ENCODE measurements at places on chromosomes 6 and 20. TPM values are rescaled to one million over a fixed set of nuclear protein-coding genes. Genes with fewer than 3 reads are reported as not detected.

The CRIP3 gene
- total RNA-seq: 2.0 TPM

DNA sequence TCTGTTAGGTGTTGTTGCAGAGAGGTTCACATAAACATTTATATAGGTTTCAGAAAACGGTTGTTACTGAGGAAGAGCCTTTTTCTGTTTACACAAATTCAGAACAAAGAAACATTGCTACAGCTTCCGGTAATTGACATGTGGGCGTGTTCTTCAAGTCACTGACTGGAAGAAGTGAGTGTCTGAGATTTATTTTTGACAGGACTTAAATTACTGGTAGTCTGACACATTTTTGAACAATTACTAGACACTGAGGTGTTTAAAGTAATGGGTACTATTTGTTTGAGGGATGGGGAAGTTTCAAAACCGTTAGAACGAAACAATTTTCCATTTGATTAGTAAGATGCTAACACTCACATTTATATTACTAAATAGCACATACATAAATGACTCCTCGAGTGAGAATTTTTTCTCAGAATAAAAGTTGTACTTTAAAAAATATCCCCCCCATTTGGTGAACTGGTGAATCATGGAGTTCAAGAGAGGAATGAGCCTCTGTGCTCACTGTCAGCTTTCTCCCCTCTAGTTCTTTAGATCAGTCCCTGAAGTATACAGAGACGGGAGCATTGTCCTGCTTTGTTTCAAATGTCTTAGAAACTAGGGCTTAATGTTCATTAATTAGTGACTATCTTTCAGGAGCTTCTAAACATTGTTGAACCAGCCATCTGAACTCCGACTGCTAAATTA lies 98.7 kb downstream of the TSHZ2 start:
- H3K4me3 ChIP-seq: no peak overlapping the region
- H3K27me3 ChIP-seq: no peaks in the 10 kb centered on the region
- peak overlapping the region; percentile 82 for H3K27ac ChIP-seq
- H3K4me1 ChIP-seq: peaks cover 23% of the 10 kb centered on the region
- DNase-seq: no peak
- H3K36me3 ChIP-seq: peaks cover 3% of the 10 kb centered on the region

The MLN gene
- not detected for total RNA-seq

DNA sequence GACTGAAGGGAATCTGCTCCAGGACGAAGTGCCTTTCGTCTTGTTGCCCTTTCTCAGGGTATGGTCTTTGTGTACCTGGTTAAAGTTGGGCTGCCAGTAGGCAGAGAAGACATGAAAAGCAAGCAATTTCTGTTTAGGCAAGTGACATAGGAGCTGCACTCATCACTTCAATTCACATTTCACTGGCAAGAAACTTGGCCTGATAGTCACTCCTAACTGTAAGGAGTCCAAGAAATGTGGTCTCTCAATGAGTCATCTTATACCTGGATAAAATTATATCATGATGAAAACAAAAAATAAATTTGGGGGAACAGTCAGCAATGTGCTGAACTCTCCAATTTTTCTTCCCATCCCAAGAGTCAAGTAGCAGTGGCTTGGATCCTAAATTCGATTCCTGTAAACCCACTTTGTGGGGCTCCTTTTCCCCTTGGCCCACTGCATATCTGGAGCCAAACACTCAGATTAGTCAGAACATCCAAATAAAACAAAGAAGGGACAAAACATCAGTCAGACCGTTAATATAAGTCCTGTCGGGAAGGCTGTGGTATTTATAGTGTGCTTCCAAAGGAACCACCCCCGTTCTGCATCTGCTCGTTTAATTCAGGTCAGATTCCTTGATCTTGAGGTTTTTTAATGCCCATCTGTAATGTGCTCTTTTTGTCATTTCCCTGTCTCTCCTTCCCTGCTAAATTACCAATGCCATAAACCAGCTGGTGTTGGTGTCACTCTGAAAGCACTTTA lies 5.0 kb upstream of the GABRR1 start:
- no peak for DNase-seq
- H3K36me3 ChIP-seq: peaks cover 3% of the 10 kb centered on the region
- no peak overlapping the region for H3K4me3 ChIP-seq
- H3K27me3 ChIP-seq: no peaks in the 10 kb centered on the region

DNA sequence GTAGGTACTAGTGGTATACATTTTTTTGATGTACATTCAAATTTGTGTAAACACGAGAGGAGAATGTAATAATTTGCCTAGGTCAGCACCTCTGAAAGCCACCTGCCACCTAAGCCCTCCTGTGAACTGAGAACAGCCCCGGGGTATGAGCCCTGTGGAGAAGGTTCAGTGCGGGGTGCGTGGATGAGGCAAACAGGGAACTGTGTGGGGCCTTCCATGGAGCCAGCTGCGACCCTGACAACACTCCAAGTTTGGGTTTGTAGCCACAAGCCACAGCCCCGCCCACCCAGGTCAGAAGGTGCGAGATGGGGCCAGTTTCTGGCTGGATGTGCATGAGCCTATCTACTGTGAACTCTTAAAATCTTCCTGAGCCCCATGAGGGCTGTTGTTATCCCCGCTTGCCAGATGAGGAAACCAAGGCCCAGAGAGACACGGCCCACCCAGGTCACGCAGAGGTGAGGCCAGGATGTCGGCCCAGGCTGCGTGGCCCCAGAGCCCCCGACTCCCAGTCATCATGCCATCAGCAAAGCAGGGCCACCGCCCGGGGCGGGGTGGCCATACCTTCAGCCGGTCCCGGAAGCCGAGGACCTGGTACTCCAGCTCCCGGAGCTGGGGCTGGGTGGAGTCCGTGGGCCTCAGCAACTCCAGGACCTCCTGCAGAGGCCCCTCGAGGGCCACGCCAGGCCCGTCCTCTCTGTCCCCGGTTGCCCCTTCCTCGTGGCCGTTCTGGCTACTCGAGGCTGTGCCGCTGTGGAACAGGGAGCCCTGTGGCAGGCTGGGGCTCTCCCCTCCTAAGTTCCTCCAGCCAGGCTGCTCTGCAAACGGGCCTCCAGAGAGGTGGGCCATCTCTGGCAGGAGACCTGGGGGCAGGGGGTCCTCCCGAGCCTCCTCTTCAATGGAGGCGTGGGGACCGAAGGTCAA lies 89.6 kb downstream of the RIPOR3 start:
- H3K27me3 ChIP-seq: no peaks in the 10 kb centered on the region
- H3K36me3 ChIP-seq: no peaks in the 10 kb centered on the region
- no peak overlapping the region for H3K4me3 ChIP-seq
- H3K27ac ChIP-seq: no peak overlapping the region

GRCh38 chr6:14092838-14093789 lies 24.5 kb upstream of the CD83 start:
- no peaks in the 10 kb centered on the region for H3K27me3 ChIP-seq
- no peak for DNase-seq
- H3K4me3 ChIP-seq: no peak overlapping the region
- H3K27ac ChIP-seq: no peak overlapping the region

The KHDRBS2 gene
- total RNA-seq: 7.0 TPM

The NKAPL gene
- total RNA-seq: not detected

The E2F1 gene
- 94.9 TPM for total RNA-seq

- H3K4me3 ChIP-seq: no peak overlapping the region
- H3K4me1 ChIP-seq: peaks cover 16% of the 10 kb centered on the region
- peaks cover 34% of the 10 kb centered on the region for H3K36me3 ChIP-seq
- no peak overlapping the region for H3K27ac ChIP-seq
- H3K27me3 ChIP-seq: no peaks in the 10 kb centered on the region
- no peak for DNase-seq
Measured at GRCh38 chr20:48667481-48667880, 160.3 kb downstream of the PREX1 start.

DNA sequence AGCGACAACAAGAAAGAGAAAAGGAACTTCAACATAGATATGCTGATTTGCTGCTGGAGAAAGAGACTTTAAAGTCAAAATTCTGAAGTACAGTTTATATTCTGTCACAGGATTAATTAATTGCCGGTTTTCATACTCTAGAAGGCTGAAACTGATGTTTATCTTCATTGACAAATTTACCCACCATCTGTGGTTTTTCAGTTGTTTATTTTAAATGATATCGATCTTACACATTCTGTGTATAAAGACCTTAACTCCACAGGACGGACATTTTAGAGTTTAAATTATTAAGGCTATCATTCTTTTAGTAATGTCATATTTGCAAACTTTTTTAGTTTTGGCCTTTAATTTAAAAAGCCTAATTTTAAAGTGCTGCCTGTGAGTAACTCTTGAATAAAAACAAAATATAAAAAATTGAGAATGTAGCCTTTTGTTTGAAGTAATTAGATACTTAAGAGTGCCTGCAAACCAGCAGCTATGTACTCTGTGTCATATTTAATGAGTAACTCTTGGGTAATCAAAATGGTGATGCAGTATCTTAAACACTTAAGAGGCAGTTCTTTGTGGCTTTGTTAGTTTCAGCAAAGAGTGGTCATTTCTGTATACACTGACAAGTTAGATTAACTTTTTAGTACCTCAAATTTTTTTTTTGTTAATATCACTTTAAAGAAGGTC lies 59.3 kb downstream of the CDC5L start:
- H3K4me1 ChIP-seq: peaks cover 8% of the 10 kb centered on the region
- no peak overlapping the region for H3K27ac ChIP-seq
- H3K27me3 ChIP-seq: no peaks in the 10 kb centered on the region
- peaks cover 30% of the 10 kb centered on the region for H3K36me3 ChIP-seq
- DNase-seq: no peak

GRCh38 chr6:129638055-129638684 lies 71.8 kb downstream of the ARHGAP18 start:
- no peak for DNase-seq
- peaks cover 2% of the 10 kb centered on the region for H3K36me3 ChIP-seq
- no peaks in the 10 kb centered on the region for H3K4me1 ChIP-seq
- H3K4me3 ChIP-seq: no peak overlapping the region
- H3K27ac ChIP-seq: no peak overlapping the region

DNA sequence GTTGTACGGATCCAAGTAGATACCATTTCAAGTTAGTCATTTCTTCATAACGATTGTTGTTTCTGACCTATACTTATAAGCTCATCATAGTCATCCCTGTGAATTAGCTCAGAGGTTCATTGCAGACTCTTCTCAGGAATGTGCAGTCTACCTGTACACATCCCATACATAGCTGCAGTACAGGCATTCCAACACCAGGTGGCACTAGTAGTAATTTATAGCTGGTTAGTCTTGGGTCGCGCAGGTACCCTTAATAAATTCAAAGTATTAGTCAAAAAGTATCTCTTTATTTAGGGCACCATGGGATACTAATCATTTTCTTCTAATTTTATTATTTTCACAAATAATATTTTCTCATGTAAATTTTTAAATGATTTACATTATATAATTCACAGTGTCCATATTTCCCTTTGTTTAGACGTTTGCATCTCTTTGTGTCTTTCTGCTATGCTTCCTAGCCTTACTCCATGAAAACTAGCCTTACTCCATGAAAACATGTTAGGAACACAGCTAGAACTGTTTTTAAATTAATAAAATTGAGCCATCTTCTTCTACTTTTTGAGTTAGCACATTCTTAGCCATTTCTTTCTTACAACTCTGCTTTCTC lies 128.6 kb upstream of the FAM83B start:
- no peak overlapping the region for H3K27ac ChIP-seq
- DNase-seq: peak; percentile 59
- H3K4me1 ChIP-seq: peaks cover 23% of the 10 kb centered on the region
- H3K4me3 ChIP-seq: no peak overlapping the region
- no peaks in the 10 kb centered on the region for H3K27me3 ChIP-seq
- no peaks in the 10 kb centered on the region for H3K36me3 ChIP-seq
